ENCODE measurements at places on chromosomes 3 and 15.

- no peak for DNase-seq
Observed at GRCh38 chr3:72439321-72440183, 408.7 kb downstream of the SHQ1 start.

- DNase-seq, result no peak
Observed at GRCh38 chr3:16392065-16392464, 121.4 kb downstream of the RFTN1 start.

DNA sequence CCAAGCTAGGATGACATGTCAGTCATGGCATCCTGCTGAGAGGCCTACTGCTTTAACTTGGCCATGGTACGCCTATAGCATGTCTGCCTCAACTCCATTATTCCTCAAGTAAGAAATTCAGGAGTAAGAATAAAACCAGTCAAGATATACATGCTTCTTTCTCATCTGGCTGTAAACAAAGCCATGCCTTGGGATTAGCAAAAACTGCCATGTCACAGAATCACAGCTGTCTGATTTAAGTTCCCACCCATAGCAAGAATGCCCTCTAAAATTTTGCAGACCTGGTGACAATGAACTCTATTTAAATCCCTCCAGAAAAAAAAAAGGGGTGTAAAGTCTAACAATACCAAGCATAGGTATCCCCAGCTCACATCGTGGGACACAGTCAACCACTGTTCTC, 55.6 kb upstream of the ACAN start:
- DNase-seq, result no peak

DNA sequence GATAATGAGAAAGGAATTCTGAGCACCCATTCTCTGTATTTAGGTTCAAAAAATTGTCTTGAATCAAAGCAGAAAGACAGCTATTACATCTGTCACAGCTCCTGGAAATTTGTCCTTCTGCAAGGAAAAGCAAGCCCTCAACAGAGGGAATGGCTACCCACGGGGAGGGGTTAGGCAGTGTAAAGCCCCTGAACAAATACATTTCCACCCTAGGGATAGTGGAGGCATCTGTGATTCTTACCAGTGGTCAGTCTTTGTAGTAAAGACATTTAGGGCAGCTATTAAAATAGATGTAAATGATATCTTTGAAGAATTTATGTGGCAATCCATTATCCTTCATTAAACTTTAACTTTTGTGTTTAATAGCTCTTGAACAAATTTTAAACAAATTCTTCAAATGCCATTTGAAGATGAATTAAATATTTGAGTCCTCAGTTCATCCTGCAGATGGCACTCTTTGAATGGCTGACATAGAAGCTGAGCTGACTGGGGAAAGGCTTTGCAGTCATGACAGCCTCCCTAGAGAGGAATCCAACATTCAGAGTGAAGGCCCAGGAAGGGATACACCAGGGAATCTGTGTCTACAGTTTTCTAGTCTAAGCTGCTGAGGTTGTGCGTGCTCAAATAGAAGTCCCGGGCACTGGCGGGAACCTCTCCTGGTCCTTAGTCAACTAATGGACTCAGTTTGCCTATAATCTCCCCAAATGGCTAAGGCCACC, 359.7 kb upstream of the ROPN1 start:
- DNase-seq, result no peak

DNA sequence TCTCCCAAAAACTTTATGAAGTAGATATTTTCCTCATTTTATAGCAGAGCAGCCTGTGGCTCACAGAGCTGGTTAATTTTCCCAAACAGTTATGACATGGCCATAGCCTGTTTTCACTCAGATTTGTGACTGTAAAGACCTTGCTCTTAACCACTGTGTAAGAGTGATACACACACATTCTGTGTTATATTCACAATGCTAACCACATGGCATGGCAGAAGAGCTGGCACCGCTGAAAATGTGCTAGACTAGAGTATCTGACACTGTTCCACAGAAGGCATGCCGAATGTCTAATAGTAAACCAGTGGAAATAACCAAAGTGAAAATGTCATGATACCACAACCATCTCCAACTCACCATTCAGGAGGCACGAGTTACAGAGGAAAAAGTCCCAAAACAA, 71.8 kb downstream of the PEX5L start:
- no peak for DNase-seq

- no peak for DNase-seq
Observed at GRCh38 chr3:64493149-64493548, 194.7 kb downstream of the ADAMTS9 start.

- no peak for DNase-seq
Observed at GRCh38 chr3:63478990-63479660, 173.3 kb upstream of the SNTN start.

DNA sequence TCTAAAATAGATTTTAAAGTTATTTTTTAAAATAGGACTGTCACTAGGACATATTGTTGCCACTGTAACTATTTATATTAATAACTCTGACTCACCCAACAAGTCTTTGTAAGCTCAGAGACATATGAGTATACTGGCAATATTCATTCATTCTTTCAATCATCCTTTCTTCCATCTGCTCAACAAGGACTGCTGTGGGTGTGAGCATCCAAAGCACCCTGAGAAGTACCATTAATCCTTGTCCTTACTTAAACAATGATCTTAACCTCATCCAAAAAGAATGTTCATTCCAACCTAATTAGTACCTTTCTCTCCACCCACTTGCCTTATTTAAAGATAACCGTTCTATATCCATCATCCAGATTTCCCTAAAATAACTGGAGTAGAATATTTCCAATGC, 94.2 kb upstream of the PPP2R3A start:
- no peak for DNase-seq

DNA sequence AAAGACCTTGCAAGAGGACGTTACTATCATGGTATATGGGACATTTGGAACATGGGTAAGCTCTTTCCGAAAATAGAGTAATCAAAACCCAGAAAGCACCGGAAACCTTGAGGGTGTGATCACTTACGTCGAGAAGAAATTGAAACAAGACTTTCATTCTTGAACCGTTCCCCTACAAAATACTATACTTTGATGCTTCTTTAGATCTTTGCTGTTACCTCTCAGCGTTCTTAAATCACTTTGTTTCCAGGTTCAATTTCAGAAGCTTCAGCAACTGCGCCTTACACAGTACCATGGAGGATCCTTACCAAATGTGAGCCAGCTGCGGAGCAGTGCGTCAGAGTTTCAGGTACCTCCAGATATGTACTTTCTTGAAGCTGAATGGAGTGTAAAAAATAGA, 10.1 kb downstream of the CRTC3 start:
- peak; percentile 46 for DNase-seq

- no peak for DNase-seq
Observed at GRCh38 chr3:147411238-147411814, 2.2 kb downstream of the ZIC1 start.

GRCh38 chr15:45387380-45388007, 9.2 kb upstream of the GATM start:
- DNase-seq, result no peak

GRCh38 chr15:29704950-29705597, 117.2 kb downstream of the TJP1 start:
- DNase-seq, result no peak

- DNase-seq, result no peak
Observed at GRCh38 chr3:97439373-97439772, 325.2 kb upstream of the ARL6 start.

- DNase-seq, result no peak
Observed at GRCh38 chr3:31240013-31240412, 292.7 kb upstream of the STT3B start.

DNA sequence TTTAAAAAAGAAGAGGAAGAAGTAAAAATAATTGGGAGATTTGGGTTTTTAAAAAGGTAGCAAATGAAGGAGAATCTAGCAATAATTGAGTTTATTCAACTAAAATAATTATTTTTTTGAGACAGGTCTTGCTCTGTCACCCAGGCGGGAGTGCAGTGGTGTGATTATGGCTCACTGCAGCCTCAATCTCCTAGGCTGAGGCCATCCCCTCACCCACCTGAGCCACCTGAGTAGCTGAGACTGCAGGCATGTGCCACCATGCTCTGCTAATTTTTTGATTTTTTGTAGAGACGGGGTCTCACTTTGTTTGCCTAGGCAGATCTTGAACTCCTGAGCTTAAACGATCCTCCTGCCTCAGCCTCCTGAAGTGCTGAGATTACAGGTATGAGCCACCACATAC, 27.7 kb upstream of the ARF4 start:
- no peak for DNase-seq

DNA sequence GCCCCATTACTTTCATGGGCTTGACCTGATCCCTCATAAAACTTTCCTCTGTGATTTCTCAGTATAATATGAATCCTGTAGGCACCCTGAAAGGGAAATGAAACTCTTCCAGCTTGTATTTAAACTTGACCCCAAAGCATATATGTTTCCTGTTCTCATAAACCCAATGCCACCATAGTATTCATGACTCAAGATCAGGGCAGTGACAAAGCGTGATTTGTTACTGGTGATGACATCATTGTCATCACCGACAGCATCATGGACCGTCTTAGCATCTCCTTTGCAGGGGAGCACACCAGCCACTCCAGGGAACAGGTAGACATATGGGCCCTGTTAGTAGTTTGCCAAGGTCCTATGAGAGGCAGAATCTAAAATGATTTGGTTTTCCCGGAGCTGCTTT, 741.2 kb downstream of the NR2F2 start:
- DNase-seq, result no peak

DNA sequence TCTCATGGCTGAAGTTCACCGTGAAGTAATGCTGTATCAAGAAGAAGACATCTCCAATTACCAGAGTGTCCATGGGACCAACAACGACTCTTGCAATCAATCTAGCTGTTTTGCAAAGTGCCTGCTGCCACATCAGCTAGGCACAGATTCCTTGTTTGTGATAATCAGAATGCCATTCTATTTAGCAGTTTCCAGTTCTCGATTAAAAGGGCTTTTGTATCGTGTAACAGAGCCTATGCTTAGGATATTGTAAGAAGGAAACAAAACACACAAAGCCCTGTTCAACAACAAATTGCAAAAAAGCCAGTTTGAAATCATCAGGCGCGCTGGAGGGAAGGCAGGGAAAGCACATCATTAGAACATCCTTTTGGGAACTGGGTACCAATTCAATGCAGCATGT, 26.1 kb downstream of the RASGRF1 start:
- no peak for DNase-seq

GRCh38 chr15:72184165-72184811, 13.3 kb downstream of the GRAMD2A start:
- DNase-seq, result no peak

DNA sequence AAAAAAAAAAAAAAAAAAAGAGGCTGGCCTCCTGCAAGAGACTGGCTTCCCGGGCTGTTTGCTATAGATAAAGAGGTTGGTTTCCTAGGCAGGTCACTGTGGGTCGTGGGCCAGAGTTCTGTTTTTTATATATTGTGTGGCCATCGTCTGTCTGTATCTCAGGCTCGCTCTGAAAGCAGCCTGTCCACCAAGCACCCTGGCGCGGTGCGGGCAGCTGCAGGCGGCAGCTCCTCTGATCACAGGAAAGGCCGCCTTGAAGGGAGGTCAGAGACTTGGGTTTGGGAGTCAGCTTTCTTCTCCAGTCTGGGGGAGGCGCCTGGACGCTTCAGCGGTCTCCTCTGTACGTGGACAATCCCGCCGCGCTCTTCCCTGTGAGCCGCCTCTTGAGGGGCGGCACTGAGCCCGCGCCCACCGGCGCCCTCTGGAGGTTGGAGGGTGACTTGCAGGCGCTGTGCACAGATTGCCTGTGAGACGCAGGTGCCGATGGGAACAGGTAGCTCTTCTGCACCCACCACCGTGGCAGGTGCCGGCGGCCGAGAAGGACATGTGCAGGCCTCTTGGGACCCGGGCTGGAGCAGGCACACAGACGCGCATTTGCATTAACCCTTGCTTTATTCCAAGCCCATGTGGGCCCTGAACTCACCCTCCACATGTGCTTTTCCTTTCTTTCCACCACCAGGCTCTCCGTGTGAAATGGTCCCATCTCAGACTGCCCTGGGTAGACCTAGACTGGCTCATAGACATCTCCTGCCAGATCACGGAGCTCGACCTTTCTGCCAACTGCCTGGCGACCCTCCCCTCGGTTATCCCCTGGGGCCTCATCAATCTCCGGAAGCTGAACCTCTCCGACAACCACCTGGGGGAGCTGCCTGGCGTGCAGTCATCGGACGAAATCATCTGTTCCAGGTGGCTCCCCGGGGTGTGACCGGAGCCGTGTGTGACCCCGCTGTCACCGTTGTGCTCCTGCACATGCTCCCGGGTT, 89.3 kb downstream of the LRRK1 start:
- DNase-seq, result peak; percentile 96

DNA sequence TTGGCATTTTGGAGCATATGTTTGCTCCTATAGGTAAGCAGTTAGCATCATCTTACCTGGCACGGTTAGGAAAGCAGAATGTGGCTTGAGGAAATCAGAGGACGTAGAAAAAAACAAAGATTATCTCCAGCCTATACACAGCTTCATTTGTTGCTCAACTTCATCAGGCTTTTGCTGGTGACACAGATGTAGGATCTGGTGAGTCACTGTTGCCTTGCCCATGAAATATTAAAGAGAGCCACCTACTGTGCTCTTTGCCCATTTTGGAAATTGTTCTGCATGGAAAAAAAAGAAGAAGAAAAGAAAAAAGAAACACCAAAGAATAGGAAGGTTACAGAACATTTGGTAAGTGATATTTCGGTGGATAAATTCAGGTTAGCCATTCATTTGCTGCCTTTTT, 3.8 kb downstream of the IL1RAP start:
- no peak for DNase-seq

DNA sequence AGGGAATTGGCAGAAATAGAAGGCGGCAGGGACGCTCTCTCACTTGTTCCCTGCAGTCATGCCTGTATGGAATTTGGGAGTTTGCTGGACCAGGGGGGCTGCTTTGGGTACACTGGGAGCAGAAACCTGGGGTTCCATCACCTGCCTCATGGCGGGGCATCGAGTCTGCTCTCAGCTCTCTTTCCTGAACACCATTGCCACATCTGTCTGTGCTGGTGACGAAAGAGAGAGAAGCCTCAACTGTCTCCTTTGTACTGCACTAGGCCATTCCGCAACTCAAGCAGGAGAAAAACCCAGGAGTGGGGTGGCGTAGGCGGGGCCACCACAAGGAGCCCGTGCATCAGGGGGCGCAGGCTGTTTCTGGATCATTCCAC, 14.0 kb downstream of the TMEM158 start:
- no peak for DNase-seq

GRCh38 chr15:72229076-72229946, 1.7 kb downstream of the PKM start:
- no peak for DNase-seq

DNA sequence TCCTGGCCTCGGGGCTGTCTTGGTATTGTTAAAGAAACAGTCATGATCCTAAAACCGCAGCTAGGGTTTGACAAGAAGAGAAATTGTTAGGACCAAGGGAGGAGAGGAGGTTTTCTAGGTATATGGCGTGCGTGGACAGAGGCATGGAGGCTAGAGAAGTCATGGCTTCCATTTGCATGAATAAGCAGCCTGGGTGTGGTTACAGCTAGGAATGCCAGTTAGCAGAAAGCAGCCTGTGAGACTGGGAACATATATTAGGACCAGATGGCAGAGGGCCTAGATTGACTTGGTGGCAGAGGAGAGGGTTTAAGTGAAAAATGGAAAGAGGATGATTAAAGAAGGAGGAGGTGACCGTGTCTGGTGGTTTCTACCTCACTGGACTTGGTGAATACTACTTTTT, 573.6 kb upstream of the ARRDC4 start:
- no peak for DNase-seq

Measured in activated naive CD4-positive, alpha-beta T cell treated with anti-CD3 and anti-CD28 coated beads, Interleukin-2, amount 50 U/mL, for 72 hours (primary cell).